ENCODE measurements at places on chromosomes 6 and 20.

GRCh38 chr6:63517221-63517620 lies 55.1 kb upstream of the LOC128125822 start:
- DNase-seq = no peak

- DNase-seq = no peak
These were observed 105.8 kb downstream of the SLX4IP start for GRCh38 chr20:10540636-10541493.

DNA sequence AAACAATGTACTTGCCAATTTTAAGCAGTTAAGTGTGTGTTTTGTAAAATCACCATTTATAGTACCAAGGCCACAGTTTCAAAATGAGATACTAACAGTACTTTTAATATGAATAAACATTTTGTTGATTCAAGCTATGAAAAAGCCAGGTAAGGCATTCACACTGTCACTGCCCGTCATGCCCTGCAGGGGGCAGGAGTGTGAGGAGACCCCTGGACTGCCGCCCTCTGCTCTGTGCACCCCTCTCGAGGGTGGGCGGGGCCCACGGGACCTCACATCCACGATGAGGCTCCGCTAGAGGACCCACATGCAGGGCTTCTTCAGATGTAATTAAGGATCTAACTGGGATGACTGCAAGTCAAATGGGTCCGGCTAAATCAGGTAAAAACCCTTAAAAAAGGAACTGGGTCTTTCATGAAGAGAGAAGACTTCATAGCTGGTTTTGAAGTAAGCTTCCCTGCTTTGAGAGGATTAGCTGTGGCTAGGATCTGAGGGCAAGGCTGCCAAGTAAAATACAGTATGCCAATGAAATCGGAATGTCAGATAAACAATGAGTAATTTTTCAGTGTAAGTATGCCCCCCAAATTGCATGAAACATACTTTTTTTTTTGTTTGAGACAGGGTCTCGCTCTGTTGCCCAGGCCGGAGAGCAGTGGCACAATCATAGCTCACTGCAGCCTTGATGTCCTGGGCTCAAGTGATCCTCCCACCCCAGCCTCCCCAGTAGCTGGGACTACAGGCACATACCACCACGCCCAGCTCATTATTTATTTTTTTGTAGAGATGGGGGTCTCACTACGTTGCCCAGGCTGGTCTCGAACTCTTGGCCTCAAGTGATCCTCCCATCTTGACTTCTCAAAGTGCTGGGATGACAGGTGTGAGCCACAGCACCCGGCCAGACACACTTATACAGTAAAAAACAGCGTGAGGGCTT lies 18.7 kb downstream of the DIDO1 start:
- no peak for DNase-seq

DNA sequence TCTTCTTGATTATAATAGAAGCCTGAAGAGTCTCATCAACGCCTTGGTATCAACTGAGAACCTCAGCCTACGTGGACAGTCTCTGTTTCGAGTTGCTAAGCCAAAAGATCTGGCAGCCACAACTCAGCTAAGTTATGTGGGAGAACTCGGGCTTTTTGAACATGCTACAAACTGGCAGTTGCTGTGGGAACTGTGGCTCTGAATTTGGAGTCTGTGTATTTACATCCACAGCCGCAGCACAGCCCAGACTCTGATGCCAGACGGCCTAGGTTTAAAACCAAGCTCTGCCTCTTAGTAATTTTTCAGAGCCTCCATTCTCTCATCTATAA lies 35.8 kb downstream of the RIPOR2 start:
- DNase-seq = no peak

DNA sequence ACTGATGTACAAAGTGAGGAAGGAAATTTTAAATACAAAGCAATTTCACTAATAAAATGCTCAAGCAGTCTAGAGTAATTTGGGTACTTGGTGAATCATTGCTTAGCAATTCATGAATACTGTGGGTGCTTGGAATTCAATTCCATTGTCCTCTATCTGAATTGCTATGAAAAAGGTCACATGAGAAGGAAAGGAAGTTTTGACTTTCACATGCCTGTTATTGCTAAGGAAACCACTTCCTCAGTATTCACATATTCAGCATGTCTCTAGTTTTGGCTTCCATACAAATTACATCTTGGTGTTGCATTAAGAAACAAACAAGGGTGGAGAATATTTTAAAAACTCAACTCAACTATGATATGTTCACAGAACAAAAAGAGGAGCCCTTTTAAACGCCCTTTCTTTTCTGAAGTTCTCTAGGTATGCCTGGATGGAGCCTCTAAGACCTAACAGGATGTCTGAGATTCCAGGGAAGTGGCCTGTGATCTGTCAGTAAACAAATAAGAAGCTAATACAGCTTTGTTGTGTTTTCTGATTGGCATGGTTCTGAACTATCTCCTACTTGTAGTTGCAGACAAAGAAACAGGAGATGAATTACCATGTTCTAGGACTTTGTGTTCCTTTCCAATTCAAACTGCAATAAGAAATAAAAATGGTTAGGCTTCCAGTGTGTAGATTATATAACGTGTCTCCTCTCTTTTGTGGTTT lies 190.4 kb downstream of the OGFRL1 start:
- DNase-seq = no peak

- no peak for DNase-seq
These were observed 99.0 kb downstream of the CLIC5 start for GRCh38 chr6:45916692-45917091.

DNA sequence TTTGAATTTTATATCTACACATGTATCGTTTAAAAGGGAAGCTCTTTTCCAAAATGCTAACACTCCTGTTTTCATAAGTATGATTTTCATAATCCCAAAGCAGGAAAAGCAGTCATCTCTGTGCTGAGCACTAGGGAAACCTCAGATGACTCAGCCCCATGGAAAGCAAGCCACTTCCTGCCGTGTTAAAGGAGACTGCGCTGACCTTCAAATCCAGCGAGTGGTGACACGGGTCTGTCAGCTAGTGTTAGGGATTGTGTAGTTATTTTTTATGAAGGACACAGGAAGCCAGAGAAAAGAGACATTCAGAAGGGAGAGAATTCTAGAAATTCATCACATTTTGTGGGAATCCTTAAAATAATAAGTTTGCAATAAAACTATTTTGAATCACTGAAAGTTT lies 57.0 kb upstream of the CD93 start:
- DNase-seq = no peak

- no peak for DNase-seq
These were observed 446.1 kb upstream of the SULF2 start for GRCh38 chr20:48231253-48231930.
